ENCODE measurements at places on chromosomes 12 and 14.

- DNase-seq: no peak
Observed at GRCh38 chr12:105418821-105419291, 88.4 kb downstream of the C12orf75 start.

GRCh38 chr14:50600849-50601248 lies 40.9 kb downstream of the ATL1 start:
- no peak for DNase-seq

DNA sequence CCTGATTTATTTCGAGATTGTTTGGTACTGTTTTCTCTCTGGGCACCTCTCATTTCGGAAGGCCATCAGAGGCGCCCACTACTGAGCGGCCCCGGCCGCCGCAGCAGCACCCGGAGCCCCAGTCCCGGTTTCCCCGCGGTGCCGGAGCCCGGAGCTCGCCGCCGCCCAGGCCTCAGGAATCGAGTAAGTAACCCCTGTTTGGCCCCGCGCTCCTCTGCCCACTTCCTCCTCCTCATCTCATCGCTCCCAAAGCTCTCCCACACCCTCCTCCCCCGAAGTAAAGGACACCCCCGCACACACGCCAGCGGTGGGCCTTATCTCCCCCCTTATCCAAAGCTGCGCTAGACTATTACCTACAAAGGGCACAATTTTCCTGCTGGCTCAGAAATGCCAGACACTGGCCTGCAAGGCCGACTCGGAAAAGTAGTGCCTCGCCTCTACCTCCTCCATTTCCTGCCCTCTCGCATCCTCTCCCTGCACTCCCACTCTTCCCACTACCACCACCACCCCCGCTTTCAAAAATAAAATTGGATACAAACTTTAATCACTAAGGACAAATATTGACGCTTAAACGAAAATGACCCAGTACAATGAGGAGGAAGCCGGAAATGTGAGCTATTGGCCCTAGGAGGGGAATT lies 637 bp upstream of the FOXG1 start:
- DNase-seq: no peak

- no peak for DNase-seq
Observed at GRCh38 chr14:61841145-61841544, 78.9 kb downstream of the SNAPC1 start.

GRCh38 chr12:25241167-25242020 lies 9.3 kb downstream of the KRAS start:
- DNase-seq: no peak
